ENCODE measurements at places on chromosomes 5 and 9. TPM values are rescaled to one million over a fixed set of nuclear protein-coding genes. Genes with fewer than 3 reads are reported as not detected.

MUSK gene
- not detected for total RNA-seq

SIT1 gene
- 202 TPM for total RNA-seq

CARTPT gene
- total RNA-seq = not detected

CCNJL gene
- not detected for total RNA-seq

ZNG1F gene
- 7.2 TPM for total RNA-seq

NR2F1 gene
- total RNA-seq = not detected

PRDM9 gene
- not detected for total RNA-seq

IFNB1 gene
- total RNA-seq = not detected

GRCh38 chr5:117731446-117731845 lies 1156.8 kb upstream of the SEMA6A start:
- H3K4me1 ChIP-seq = no peaks in the 10 kb centered on the region
- H3K36me3 ChIP-seq = no peaks in the 10 kb centered on the region
- H3K4me3 ChIP-seq = no peak overlapping the region
- no peak overlapping the region for H3K27ac ChIP-seq
- no peak for DNase-seq

DNA sequence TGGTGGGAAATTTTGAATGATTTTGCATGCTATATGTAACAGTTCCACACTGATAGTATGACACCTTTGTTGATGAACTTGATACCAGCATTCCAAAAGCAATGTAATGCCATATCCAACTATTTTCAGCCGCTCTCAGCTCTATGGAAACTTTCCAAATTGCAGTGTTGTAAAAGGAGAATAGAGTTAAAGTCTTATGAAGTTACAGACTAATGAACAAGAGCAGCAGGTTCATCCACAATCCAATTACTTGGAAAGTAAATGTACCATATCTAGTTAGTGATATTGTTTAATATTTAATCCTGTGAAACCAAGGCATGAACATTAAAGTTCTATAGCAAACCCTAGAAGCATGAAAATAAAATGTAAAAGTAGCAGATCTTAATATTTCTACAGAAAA lies 418.2 kb downstream of the TUSC1 start:
- no peak overlapping the region for H3K4me3 ChIP-seq
- H3K4me1 ChIP-seq = no peaks in the 10 kb centered on the region
- H3K27me3 ChIP-seq = no peaks in the 10 kb centered on the region

DNA sequence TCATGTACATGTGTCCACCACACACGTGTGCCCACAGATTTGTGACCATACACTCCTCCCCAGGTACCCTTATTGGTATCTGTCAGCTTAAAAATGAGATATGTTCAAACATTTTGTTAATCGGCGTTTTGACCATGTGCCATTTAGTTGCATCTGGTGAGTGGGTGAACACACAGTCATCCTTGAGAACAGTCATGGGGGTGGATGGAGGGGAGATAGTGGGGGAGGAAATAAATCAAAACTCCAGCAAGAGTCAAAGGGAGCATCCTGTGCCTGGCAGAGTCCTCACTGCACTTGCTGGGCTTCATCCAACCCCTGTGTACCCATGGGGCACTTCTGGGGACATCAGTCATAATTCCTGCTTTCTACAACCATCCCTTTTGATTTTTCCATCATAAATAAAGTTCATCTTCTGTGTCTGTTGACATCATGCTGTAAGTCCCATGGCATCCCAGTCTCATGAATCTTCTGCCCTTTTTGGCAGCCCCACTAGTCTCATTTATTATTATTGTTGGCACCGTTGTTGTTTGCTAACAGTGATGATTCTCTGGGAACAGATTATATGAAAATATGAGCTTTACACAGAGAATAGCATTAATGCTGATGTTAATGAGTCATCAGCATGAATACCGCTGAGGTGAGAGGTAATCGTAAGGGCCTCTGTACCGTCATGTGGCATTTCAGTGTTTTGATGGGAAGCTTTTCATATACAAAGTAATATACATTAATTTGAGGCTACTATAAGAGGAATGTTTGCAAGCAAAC lies 24.4 kb upstream of the CLK4 start:
- no peak overlapping the region for H3K27ac ChIP-seq
- H3K36me3 ChIP-seq = no peaks in the 10 kb centered on the region
- H3K27me3 ChIP-seq = no peaks in the 10 kb centered on the region
- no peak for DNase-seq
- no peaks in the 10 kb centered on the region for H3K4me1 ChIP-seq

DNA sequence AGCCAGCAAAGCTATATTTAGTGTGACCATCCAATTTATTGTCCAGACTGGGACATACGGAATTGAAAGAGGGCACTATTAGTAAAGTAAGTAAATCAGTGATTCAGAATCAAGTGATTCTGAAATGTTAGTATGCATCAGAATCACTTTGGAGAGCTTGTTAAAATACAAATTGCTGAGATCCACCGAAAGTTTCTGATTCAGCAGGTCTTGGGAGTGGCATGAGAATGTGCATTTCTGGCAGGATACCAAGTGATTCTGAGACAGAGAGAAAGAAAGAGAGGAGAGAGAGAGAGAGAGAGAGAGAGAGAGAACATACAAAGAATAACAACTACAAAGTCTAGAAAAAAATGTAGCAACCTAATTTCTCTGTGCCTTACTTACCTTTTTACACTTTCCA lies 65.4 kb upstream of the ASTN2 start:
- no peaks in the 10 kb centered on the region for H3K36me3 ChIP-seq
- no peak for DNase-seq
- no peak overlapping the region for H3K27ac ChIP-seq

Measured in activated CD4-positive, alpha-beta T cell treated with anti-CD3 and anti-CD28 coated beads, Interleukin-2, amount 10 ng/mL, durations not matched to agents 7 days and 5 days (primary cell).